ENCODE measurements at places on chromosomes 13 and 19. TPM values are rescaled to one million over a fixed set of nuclear protein-coding genes. Genes with fewer than 3 reads are reported as not detected.

DNA sequence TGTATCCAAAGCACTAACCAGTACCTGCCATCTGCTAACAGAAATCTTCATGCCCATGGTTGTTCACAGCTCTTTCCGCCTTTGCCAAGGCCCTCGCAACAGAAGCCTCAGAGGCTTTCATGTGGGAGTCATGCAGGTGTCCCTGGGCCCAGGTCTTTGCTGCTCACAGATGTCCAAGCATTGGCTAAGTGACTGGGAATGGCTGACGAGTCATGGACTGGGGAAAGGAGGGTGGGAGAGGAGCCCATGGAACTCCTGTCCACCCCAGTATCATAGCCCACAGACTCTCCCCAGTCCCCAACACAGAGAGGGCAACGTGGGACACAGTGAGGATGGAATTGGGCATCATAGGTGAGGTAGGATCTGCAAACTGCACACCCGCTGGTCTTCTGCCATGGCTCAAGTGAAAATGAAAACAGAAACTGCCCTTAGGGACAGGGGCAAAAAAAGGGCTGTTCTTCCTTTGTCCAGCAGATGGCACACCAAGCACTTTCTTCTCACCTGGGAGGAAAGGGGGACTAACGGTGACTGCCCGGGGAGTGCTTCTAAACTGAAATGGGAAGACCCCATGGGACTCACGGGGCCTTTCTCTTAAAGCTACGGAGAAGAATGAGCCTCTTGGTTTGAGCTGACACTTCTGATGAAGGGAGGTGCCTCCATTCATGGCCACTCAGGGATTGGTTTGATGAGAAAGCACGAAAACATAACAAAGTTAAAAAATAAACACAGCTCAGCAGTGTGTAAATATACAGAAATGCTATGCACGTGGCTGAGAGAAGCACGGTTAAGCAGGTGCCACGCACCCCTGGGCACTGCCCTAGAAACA is 11.1 kb upstream of the DHRS12 start:
- peak overlapping the region; percentile 12 for H3K4me3 ChIP-seq
- no peaks in the 10 kb centered on the region for H3K27me3 ChIP-seq
- H3K27ac ChIP-seq, result peak overlapping the region; percentile 43
- DNase-seq, result peak; percentile 77
- H3K4me1 ChIP-seq, result peaks cover 62% of the 10 kb centered on the region

DNA sequence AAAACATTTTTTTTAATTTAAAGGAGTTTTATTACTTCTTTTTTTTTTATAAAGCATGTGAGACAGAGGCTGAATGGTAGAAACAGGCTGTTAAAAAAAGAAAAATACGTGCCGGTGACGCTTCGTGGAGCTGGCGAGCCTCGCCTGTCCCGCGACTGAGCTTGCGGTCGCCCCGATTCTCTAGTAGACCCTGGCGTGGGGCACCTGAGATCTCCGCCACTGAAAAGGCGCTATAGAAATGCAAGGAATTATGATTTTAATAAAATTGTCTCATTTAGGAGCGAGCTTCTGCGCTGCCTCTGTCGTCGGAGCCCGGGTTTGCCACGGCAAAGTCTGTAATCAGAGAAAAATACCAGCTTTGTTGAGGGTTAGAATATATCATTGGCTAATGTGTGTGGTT is 18.4 kb downstream of the NFIX start:
- no peak overlapping the region for H3K4me3 ChIP-seq
- no peak overlapping the region for H3K27ac ChIP-seq
- H3K4me1 ChIP-seq, result peaks cover 26% of the 10 kb centered on the region

GRCh38 chr13:73035660-73036059 is 23.1 kb upstream of the KLF5 start:
- no peak for DNase-seq
- H3K4me3 ChIP-seq, result no peak overlapping the region
- H3K4me1 ChIP-seq, result no peaks in the 10 kb centered on the region
- no peak overlapping the region for H3K27ac ChIP-seq

DNA sequence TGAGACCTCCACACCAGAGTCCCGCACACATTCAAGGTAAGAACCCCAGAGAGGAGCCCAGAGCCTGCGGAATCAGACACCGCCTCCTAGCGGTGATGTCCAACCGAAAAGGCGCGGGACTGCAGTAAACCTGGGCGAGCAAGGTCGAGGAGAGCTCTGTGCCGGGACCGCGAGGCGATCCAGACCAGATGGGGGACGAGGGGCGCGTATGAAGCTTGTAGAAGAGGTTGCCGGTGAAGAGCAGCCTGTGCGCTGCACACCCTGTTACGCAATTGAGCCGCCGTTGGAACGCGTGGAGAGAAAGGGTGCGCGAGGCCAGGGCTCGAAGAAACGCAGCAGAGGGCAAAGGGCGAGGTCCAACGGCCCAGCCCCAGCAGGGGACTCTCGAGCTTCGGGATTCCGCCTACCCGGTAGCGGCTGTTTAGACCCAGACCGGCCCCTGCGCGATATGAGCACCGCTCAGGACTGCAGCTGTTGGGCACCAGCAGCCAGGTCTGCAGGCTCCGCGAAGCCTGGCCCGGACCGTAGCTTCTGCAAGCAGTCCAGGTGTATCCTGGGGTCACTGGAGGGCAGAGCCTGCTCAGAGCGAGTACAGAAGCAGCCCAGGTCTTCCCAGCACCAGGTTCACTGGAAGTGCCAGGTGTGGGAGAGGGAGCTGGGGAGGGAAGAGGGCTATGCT is 65.9 kb upstream of the ZNF599 start:
- no peak overlapping the region for H3K27ac ChIP-seq
- H3K4me1 ChIP-seq, result peaks cover 8% of the 10 kb centered on the region
- peak; percentile 15 for DNase-seq
- no peak overlapping the region for H3K4me3 ChIP-seq

DNA sequence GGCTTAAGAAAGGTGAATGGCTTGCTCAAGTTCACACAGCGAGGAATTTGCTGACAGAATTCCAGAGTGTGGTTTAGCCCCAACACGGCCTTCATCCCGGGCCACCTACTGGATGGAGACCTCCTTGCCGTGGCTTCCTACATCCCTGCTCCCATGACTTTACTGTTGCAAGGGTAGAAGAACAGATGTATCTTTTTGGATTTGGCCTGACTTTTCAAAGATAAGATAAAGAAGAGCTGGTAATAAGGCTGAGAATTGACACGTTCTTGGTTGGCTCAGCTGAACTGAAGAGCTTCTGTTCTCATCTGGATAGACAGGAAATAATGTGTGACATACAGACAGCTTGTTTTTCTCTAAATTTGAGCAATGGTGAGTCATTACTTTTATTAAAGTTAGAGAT is 113.1 kb downstream of the KLF5 start:
- H3K4me3 ChIP-seq, result no peak overlapping the region
- H3K36me3 ChIP-seq, result no peaks in the 10 kb centered on the region
- DNase-seq, result no peak

DNA sequence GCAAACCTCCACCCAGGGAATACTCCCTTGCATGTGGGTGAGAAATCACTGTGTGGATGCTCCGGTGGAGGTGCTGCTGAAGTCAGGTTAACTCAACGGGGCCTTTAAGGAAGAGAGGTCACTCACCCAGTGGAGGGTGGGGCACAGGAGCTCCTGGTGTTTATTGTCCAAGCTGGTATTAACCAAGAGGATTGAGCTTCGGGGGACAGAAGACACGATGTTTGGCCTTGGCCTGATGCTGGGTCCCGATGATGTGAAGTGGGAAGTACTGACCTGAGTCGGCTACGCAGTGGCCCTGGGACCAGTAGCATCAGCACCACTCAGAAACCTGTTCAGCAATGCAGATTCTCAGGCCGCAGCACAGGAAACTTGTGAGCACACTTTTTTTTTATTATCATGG is 85.7 kb upstream of the WASF3 start:
- DNase-seq, result no peak
- peaks cover 5% of the 10 kb centered on the region for H3K4me1 ChIP-seq
- H3K27me3 ChIP-seq, result no peaks in the 10 kb centered on the region

DNA sequence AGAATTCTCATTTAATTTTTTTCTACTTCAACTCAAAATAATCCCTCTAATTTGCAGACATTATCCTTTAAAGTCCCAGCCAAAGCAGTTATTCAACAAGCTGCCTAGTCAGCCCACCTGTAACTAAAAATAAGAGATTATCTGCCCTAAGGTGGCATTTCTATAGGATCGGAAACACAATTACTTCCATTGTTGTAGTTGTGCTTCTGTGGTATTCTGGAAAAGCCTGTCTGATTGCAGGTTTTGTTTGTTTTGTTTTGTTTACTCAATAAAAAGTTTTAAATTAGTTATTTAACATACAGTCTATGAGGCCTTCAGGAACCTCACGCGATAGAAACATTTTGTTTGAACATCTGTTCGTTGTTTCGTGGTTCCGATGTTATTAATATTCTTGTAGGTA is 101.0 kb downstream of the ZIC5 start:
- no peak overlapping the region for H3K27ac ChIP-seq
- no peaks in the 10 kb centered on the region for H3K27me3 ChIP-seq
- DNase-seq, result no peak

- DNase-seq, result no peak
- no peak overlapping the region for H3K4me3 ChIP-seq
- H3K4me1 ChIP-seq, result peaks cover 1% of the 10 kb centered on the region
- H3K36me3 ChIP-seq, result no peaks in the 10 kb centered on the region
- H3K27me3 ChIP-seq, result peaks cover 5% of the 10 kb centered on the region
Measured at GRCh38 chr19:54310543-54310942, 2.4 kb downstream of the LILRA5 start.

DNA sequence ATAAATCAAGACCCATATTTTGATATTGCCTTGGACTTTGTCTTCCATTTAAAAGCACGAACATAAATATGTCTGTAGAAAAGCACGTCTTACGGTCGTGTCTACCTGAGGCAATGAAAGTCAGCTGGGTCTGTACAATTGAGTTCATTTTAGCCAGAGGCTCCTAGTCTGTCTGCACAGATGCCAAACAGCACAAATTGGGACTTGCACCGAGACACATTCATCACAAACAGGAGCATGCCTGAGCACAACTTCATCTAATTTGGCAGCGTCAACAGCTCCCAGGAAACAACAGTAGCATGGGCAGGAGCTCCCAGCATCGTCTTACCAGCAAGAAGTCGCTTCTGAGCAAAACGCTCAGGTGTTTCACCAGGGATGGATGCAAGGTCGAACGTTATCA is 687.0 kb downstream of the EFNB2 start:
- H3K4me1 ChIP-seq, result no peaks in the 10 kb centered on the region
- H3K36me3 ChIP-seq, result no peaks in the 10 kb centered on the region
- H3K4me3 ChIP-seq, result no peak overlapping the region
- DNase-seq, result no peak
- H3K27ac ChIP-seq, result no peak overlapping the region

GRCh38 chr13:26968431-26969341 is 202.9 kb downstream of the USP12 start:
- H3K27me3 ChIP-seq, result no peaks in the 10 kb centered on the region
- no peak for DNase-seq
- no peak overlapping the region for H3K4me3 ChIP-seq
- no peak overlapping the region for H3K27ac ChIP-seq
- no peaks in the 10 kb centered on the region for H3K36me3 ChIP-seq
- H3K4me1 ChIP-seq, result peaks cover 3% of the 10 kb centered on the region

DNA sequence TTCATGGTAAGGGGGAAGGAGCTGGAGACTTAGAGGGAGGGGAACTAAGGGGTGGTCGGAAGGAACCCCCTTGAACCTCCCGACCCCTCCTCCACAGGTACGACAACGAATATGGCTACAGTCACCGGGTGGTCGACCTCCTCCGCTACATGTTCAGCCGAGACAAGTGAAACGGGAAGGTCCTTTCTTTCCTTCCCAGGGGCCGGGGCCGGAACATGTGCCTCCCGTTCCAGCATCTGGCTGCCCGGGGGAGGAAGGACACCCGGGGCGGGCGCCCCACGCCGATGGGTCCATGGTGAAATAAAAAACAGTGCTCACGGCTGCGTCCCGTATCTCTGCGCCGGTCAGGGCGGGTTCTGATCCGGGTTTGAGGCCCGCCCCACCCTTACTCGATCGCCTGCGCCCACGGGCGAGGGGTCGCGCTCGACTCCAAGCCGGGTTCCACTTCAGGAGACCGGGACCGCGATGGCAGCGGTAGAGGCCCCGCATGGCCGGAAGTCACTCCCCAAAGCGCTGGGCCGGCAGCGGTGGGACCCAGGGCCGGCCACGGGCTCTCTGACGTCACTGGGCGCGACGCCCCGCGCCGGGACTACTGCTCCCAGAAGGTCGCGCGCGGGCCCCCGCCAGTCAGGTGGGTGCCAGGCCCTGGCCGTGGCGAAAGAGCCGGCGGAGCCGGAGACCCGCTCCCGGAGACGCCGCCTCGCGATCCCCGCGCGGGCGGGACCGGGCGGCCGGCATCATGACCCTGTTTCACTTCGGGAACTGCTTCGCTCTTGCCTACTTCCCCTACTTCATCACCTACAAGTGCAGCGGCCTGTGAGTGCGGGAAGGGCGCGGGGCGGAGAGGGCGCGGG is at the start of gene TMEM147:
TMEM147 (plus strand) TSS at position 626 of the 854 bp plus-strand sequence; CDS start at position 740, 114 bp downstream.
- no peaks in the 10 kb centered on the region for H3K36me3 ChIP-seq
- H3K4me3 ChIP-seq, result peak within 1 kb of the TSS; percentile 36
- peak within 1 kb of the TSS; percentile 76 for H3K27ac ChIP-seq
- no peaks in the 10 kb centered on the region for H3K27me3 ChIP-seq
- peaks cover 24% of the 10 kb centered on the region for H3K4me1 ChIP-seq
- DNase-seq, result peak; percentile 68

GRCh38 chr19:16320987-16321386 is 3.6 kb upstream of the KLF2 start:
- no peak overlapping the region for H3K27ac ChIP-seq
- no peak overlapping the region for H3K4me3 ChIP-seq
- peaks cover 4% of the 10 kb centered on the region for H3K36me3 ChIP-seq
- no peaks in the 10 kb centered on the region for H3K27me3 ChIP-seq
- H3K4me1 ChIP-seq, result peaks cover 24% of the 10 kb centered on the region

DNA sequence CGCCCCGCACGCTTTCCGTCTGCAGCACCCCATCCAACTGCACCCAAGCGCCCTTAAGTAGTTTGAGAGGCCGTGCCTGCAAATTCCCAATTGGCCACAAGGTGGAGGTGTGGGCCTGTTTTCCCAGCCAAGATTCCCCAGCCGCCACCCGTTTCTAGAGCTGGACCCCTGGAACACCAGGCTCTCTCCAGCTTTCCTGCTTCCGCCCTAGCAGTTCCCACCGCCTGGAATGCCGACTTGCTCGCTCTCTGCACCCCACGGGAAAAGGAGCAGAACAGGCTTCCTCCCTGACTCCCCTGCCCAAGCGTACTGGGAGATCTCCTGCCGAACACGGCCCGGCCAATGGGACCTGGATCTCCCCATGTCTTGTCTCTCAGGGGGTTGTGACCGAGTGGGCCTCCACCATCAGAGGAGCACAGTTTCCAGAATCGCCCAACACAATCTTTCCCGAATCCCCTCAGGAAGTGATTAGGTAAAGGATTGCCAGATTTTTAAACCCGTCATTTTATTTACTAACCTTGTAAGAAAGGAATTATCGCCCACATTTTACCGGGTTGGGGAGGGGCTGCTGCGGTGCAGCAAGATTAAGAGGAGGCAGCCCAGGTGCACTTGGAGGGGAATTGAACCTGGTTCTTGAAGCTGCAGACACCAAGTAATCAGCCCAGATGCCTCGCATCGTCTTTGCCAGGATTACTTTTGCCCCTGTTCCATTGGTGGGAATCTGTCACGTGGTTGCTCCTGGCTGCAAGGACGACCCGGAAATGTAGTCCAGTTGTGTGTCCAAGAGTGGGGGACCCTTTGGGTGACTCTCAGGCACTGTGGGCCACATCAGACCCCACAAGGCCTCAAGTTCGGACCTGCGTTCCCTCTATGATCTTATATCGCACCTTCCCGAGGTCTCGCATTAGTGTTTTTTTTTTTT is 3.5 kb upstream of the NAPSA start:
- no peaks in the 10 kb centered on the region for H3K36me3 ChIP-seq
- H3K4me3 ChIP-seq, result peak overlapping the region; percentile 88
- peaks cover 26% of the 10 kb centered on the region for H3K4me1 ChIP-seq

Gene ZNF544
- 63.3 TPM for total RNA-seq

Gene ZNF28
- total RNA-seq, result 24.6 TPM

Gene FCER2
- not detected for total RNA-seq

Gene TTC9B
- not detected for total RNA-seq

Gene CEACAM8
- total RNA-seq, result not detected

Gene PSG1
- not detected for total RNA-seq
